ENCODE measurements at places on chromosomes 1 and 21.

DNA sequence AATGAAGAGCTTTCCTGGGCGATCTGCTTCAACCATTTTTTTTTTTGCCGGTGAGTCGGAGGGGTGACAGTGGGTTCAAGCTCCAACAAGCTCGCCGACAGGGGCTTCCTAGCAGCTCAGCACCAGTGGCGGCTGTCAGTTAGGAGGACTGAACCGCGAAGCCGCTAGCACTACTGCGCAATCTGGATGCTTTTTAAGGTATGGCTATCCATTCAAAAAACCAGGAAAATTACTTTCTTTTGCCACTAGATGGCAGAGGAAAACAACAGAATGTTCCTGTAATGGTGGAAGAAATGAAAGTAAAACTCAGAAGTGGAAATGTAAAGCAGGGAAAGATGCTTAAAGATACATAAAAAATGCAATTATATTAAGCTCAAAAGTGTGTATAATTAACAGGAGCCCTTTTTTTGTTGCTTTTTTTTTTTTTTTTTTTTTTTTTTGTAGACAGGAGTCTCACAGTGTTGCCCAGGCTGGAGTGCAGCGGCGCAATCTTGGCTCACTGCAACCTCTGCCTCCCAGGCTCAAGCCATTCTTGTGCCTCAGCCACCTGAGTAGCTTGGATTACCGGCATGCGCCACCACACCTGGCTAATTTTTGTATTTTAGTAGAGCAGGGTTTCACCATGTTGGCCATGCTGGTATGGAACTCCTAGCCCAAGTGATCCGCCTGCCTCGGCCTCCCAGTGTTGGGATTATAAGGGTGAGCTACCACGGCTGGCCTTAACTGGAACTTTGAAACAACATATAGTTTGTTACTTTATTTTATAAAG, 8.5 kb downstream of the KYAT3 start:
- no peak for DNase-seq

DNA sequence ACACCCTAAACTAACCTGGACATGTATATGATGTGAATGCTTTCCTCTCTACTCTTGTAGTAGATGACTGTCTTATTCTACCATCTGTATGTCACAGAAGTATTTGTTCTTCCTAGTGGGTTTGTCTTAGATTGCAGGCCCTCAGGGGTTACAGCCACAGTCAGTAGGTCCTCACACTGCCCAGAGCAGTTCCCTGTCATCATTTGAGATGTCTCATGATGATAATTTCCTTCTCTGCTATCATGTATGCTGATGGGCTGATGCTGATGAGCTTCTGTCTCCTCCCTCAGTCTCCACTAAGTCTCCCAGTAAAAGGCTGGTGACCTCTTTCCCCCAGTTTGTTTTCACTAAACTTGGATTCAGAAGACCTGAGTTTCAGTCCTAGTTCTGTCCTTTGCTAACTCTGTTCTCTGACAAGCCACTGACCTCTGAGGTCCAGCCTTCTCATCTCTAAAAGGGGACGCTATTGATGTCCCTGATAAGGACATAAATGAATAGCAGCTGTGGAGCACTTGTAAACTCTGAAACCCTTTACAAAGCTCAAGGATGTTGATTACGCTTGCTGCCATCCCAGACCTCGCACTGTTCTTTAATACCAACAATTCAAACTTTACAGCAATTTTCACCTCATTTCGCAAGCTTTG, 3.1 kb upstream of the ETV3 start:
- DNase-seq = no peak

DNA sequence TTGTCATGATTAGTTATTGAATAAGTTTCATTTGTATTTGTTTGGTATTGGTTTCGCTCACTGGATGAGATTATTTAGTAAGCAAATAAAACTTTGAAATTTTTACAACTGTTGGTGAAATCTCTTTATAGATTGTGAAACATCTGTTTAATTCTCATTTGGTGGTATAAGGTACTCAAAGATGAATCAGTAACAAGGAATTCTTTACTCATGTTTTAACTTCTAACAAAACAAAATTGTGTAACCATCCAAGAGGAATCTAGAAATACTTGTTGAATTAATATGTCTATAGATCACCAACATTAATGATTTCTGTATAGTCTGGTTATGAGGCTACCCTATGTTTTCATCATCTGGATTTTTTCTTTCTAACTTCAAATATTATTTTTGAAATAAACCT, 62.8 kb upstream of the USP25 start:
- no peak for DNase-seq

DNA sequence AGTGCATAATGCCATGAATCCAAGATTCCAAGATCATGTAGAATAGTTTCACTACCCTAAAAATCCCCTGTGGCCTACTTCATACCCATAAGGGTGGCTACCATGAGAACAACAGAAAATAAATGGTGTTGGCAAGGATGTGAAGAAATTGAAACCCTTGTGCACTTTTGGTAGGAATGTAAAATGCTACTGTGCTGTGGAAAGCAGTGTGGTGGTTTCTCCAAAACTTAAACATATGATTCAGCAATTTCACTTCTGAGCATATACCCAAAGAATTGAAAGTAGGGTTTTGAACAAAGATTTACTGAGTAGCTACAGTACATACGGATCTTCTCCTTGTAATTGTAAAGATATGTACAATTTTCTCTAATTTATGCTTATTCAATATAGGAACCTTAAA, 16.0 kb downstream of the FNBP1L start:
- DNase-seq = no peak

DNA sequence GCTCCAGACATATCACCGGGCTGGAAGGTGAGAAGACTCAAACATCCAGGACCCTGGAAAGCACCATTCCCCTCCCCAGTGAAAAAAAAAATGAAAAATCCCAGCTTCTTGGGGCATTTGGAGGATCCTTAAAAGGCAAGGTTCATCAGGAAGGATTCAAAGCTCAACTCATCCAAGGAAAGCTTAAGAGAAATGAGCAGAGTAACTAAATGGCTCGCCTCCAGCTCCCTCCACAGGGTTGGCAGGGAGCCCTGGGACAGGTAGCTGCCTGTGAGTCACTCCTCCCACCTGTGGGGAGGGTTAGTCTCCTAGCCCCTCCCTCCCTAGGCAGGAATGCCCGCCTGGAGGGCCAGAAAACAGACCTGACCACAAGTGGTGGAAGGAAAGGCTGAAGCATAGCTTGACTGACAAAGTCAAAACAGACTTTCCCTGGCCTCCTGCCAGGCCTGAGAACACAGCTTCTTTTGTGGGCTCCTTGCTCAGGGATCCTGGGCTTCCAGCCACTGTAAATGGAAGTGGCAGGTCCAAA, 712 bp upstream of the LAMB3 start:
- peak; percentile 46 for DNase-seq

- no peak for DNase-seq
Observed at GRCh38 chr1:45573231-45573804, 10.5 kb upstream of the NASP start.

DNA sequence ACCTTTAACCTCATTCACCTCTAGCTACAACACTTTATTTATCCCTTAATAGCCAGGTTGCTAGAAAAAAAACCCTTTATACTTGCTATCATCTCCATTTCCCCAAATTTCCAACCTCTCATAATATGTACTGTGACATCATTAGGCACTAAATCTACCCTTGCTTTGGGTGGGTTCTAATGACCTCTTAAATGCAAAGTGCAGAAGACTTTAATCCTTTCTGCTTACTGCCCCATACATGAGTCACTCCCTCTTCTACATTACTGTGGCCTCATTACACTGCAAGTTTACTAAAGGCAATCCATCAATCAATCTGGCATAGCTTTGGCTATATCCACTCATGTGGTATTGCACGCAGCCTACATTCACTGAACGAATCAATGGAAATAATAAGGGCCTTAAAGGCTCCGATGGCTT, 353.3 kb downstream of the SMYD3 start:
- no peak for DNase-seq

DNA sequence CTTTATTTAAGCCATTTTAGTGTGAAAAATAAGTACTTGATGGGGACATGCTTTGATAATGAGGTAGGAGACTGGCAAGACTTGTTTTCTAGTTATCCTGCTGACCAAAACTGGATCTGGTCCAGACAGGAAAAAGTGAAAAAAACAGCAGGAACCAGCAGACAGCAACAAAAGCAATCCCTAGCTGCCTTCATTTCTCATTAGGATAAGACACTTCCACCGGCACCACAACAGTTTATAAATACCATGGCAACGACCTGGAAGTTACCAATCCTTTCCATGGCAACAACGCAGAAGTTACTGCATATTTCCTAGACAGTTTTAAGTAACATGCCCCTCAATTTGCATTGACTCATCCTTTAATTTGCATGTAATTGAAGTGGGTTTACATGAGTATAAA, 993.8 kb upstream of the NCAM2 start:
- DNase-seq = no peak

- DNase-seq = no peak
Observed at GRCh38 chr1:30194741-30195423, 528.5 kb downstream of the MATN1 start.

- DNase-seq = no peak
Observed at GRCh38 chr1:96076589-96076988, 645.0 kb upstream of the PTBP2 start.

- DNase-seq = no peak
Observed at GRCh38 chr1:200845360-200845759, 27.4 kb upstream of the GPR25 start.
